ENCODE measurements at places on chromosomes 11 and 22.

DNA sequence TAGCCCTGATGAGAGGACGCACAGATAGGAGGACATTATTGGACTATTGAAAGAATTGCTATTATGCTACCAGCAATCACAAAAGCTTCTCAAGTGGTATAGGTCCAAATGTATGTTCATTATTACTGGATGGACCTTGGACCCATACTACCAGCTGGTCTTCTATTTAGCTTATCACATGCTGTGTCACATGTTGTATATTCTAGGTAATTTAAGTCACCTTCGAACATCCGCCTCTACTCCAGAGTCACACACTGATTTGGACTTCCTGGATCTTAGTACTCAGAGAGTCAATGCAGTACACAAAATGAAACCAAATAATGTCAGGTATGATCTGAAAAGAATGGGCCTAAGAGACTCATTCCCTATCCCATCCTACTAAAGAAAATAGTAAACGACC lies 534.0 kb upstream of the API5 start:
- no peak for DNase-seq

DNA sequence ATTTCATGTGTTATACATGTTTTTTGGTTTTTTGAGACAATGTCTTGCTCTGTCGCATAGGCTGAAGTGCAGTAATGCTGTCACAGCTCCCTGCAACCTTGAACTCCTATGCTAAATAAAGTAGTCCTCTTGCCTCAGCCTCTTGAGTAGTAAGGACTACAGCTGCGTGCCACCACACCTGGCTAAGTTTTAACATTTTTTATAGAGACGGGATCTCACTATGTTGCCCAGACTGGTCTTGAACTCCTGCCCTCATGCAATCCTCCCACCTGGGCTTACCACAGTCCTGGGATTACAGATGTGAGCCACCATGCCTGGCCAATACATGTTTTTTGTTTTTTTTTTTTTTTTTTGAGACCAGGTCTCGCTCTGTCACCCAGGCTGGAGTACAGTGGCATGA lies 33.9 kb downstream of the SWAP70 start:
- no peak for DNase-seq

GRCh38 chr22:28237112-28237511 lies 318.1 kb upstream of the PITPNB start:
- DNase-seq: no peak

DNA sequence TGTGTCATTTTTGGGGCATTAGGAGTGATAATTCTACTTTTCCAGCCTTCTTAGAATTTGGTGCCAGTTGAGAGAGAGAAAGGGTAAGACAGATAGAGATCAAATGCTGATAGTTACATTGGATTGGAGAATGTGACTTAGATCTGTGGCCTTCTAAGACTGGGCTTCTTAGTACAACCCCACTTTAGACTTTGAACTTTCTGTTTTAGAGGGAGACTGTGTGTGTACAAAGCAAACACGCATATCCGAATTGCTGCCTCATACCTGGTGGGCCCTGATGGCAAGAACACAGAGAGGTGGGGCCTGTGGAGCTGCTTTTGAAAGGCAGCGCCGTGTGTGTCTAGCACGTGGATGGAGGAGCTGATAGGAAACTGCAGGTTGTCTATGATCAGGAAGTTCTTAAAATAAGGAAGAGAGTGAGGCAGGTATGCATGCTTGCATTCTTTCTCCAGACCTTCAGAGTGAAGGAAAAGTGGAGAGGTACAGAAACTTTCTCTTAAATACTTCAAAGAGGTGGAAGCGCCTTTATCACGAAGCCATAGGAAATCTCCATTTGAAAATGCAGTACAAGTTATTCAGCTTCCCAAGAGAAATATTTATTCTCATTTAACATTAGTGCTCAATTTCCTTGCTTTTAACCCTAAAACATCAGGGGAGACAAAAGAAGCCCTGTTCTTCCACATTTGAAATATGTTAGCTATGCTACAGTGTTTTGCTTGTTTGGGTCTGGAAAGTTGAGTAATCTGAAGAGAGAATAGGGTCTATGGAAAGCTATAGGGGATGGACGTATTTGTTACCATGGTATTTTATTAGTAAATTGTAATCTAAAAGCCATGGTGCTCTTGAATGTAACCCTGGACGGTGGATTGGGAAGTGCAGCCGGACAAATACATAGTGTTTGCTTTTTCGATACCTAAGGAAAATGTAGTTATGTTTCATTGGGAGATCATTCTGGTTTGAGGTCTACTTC lies 13.7 kb downstream of the PDHX start:
- no peak for DNase-seq

DNA sequence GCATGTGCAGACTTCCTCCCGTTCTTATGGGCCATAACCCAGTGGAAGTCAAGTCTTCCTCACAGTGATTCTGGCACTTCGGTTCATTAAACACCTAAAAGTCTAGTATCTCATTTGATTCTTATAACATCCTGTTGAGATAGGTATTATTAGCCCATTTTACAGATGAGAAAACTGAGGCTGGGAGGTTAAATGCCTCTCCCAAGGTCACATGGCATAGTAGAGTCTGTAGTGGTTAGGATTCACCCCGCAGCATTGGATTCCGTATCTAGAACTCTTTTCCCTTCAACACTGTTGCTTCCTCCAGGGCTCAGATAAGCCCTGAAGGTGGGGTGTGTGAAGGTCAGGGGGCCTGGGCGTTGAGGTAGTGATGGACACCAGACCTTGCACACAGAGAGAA lies 3.4 kb downstream of the GPHA2 start:
- no peak for DNase-seq

- DNase-seq: no peak
Observed at GRCh38 chr22:30423301-30423958, 2.1 kb upstream of the MTFP1 start.

DNA sequence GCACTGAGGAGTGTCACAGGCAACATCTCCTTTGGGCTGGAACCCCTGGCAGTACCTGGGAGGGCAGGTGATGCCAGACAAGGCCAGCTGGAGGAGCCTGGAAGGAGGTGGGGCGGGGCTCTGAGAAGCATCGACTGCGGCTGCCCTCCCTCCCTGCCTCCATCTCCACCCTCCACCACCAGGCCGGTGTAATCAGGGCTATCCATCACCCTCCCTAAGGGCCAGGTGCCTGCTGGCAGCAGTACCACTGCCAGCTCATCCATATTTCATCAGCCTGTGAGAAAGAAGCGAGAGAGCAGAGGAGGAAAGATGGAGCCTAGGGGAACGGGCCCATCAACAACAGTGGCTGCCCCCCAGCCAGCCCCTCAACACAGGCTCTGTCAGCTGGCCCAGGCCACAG lies 51.4 kb upstream of the RASD2 start:
- DNase-seq: no peak

DNA sequence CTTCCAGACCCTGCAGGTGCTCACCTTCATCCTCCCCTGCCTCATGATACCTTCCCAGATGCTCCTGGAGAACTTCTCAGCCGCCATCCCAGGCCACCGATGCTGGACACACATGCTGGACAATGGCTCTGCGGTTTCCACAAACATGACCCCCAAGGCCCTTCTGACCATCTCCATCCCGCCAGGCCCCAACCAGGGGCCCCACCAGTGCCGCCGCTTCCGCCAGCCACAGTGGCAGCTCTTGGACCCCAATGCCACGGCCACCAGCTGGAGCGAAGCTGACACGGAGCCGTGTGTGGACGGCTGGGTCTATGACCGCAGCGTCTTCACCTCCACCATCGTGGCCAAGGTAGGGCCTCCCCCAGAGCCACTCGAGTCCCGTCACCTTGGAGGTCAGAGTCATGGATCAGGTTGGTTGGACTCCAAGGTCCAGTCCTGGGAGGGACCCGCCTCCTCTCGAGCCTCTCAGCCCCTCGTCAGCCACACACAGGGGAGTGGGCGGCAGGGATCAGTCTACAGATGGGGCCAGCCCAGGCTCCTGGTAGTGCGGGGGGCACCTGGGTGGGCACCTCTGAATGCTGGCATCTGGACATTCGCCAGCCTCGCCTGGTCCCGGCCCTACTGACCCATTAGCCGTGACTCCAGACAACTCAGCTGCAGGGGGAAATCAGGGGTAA lies 34.8 kb upstream of the SLC22A12 start:
- DNase-seq: no peak

DNA sequence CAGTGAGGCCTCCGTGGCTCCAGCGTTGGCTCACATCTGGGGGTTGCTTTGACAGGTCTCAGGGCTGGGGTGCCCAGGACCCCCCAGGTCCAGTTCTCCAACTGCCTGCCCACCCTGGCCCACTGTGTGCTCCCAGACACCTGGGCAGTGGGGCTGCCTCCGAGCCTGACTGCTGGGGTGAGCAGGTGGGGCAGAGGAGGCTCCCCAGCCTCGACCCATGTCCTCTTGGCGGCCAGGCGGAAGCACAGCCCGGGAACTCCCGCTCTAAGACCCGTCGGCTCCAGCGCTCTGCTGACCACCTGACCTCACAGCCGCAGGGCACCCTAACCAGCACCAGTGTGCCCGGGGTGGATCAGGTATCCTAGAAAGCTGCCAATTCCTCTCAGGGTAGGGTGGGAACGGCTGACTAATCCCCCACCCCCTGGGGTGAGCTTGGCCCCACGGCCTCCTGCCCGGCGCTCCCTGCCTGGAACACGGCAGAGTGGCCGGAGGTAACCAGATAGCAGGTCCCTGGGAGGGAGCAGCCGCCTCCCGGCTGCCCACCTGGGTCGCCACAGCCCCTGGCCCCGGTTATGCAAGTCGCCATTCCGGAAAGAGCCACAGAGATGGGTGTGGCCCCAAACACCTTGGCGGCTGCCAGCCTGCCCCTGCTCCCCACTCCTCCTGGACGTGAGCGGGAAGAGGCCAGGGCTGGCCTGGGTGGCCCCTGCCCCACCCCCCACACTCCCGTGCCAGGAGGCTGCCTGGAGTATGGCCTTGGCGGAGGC lies 19.2 kb upstream of the MUC5B start:
- DNase-seq: no peak

DNA sequence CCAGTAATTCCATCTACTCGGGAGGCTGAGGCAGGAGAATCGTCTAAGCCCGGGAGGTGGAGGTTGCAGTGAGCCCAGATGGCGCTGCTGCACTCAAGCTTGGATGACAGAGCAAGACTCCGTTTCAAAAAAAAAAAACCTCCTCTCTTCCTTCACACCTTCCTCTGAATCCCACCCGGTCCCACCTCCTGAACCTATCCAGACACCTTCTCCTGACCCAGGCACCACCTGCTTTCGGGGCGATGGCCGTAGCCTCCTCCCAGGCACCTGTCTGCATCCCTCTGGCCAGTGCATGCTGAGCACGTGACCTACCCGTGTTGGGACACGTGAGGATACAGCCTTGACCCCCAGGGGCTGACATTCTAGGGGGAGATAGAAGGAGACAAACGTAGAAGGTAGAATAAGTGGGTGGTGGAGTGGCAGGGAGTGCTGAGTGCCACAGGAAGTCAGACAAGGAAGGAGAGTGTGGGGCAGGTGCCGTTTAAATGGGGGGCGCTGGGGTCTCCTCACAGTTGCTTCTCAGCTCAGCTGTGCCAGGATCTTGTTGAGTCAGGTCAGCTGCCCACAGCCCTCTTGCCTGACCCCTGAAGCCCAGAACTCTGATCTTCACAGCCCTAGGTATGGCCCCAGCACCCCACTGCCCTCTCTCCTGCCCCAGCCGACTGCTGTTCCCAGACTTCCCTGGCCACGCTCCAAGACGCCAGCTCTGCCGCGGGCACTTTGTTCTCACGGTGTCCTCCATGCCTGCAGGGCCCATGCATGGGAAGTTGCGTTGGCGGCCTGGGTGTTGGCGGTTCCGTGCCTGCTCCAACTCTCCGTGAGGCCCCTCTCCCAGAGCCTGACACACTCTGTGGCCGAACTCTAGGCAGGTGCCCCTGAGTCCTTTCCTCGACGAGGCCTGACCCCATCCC lies 1.2 kb upstream of the MIOX start:
- no peak for DNase-seq

GRCh38 chr11:20544603-20545237 lies 54.7 kb upstream of the SLC6A5 start:
- no peak for DNase-seq

- DNase-seq: no peak
Observed at GRCh38 chr11:124170801-124171586, 12.2 kb upstream of the OR10D3 start.

DNA sequence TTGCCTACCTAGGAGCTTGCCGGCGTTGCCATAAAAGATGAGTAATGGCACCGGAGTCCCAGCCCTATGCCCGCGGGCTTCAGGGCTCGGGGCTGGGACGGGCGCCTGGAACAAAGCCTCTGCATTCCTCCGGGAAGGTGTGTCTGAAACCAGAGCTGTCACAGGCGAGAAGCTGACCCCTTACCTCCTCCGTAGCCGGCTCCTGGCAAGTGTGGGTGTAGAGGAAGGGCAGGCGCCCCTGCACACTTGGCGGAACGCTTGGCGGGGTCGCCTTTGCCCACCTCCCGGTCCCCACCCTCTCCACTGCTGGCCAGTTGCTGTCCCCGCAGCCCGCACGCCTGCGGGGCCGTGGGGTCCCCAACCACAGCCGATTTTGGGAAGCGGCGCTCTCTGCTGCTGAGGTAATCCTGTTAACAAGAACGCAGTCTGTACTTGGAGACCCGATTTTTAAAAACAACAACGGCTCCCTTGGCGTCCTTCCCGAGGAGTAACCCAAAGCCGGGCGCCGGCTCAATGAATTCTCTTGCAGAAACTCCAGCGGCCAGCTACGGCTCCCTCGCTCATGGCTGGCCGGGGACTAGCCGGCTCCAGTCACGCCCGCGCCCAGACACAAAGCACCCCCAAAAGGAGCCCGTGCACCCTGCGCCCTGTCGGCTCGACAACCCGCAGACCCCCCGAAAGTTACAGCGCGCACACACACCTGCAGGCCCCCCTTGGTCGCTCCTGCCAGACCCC lies 89.2 kb downstream of the PLEKHA7 start:
- no peak for DNase-seq
